ENCODE measurements at places on chromosomes 3 and 15.

- DNase-seq, result no peak
Observed at GRCh38 chr3:99708207-99708745, 69.9 kb downstream of the COL8A1 start.

GRCh38 chr3:128931046-128931445, 51.6 kb downstream of the ACAD9 start:
- no peak for DNase-seq

GRCh38 chr3:151283907-151284461, 5.6 kb upstream of the P2RY14 start:
- DNase-seq, result no peak

GRCh38 chr3:192408007-192408646, 319.2 kb downstream of the FGF12 start:
- DNase-seq, result no peak

DNA sequence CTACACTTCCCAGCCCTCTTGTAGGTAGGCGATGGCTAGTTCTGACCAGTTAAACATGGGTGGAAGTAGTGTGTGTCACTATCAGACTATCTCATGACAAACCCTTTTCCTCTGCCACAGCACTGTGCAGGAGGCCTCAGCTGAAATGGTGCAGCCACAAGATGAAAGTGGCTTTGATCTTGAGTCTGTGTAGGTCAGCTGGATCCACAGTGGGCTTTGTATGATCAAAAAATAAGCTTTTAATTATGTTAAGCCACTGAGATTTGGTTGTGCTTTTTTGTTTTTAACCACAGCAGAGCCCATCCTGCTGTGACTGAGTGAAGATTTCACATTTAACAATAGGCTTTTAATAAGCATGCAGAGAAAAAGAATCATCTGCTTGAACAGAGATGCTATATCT, 19.7 kb downstream of the RCN2 start:
- DNase-seq, result no peak

DNA sequence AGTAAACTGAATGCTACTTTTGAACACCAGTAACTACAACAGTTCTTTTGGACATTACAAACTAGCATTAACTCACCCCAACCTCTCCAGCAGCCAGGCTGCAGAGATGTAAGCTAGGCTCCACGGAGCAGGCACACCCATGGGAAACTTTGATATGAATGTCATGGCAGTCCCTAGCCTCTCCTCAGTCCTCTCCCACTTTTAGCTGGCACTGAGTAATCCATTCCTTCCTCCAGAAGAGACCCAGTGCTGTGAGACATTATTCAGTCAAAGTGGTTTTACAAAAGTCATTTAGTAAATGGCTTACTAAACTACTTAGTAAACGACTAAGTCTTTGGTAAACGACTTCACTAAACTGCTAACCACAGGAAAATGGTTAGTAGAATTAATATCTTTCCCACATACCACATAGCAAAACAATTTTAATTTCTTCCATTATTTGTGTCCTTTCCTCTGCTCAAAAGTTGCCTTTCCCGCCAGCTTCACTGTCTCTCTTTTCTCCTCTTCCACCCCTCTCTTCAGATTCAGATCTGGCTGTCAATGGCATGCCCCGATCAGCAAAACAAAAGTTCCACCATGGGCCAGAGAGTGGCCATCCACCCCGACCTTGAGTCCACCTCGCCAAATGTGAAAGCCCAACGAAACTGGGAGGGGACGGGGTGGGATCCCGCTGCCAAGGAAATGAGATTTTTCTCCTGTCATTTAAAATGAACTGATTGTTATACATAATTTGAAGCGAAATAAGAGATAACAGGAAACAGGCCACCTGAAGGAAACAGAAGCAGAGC, 67.5 kb upstream of the TJP1 start:
- no peak for DNase-seq

DNA sequence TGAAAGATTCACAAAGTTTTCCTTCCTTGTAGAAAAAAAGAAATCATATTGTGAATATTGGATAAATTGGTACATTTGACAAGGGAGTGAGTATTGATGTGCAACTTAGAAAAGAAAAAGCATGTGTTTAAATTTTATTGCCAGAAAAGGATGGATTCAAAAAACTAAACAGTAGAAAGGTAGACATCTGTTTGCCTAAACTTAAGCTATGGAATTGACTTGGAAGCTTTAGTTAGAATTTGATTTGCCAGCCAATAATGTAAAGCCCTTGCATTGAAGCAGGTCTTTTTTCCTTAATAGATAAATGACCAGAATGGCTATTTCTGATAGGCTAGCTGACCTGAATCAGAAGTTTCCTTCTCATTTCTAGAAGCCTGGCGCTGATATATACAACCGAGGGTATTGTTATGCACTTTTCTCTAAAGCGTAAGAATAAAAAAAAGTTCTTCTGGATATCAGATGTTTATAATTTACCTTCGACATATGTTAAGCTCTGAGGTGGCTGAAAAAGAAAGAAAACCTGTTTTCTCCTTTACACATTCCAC, 4.2 kb downstream of the RARB start:
- DNase-seq, result no peak

GRCh38 chr3:132311841-132312240, 5.4 kb upstream of the ACP3 start:
- no peak for DNase-seq

Data from OCI-LY7 (cell line).